ENCODE measurements at places on chromosomes 12 and 14. TPM values are rescaled to one million over a fixed set of nuclear protein-coding genes. Genes with fewer than 3 reads are reported as not detected.

DNA sequence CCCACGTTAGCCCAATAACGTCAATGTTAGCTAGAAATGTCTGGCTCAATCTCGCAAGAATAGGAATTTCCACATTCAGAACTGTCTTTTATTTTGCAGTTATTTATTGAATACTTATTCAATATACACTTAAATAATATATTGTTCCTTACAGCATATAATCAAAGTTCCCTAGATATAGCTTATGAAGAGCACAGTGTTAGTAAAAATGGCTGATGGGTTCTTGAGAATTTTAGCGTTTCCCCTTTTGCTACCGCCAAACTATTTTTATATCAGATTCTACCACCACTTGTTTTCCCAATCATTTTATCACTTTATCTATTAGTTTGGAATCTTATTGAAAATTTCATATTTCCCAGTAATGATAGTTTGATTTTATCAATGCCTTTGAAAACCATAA is 12.7 kb downstream of the EPS8 start:
- no peak for DNase-seq

- DNase-seq: no peak
These were observed 613 bp downstream of the ARHGEF40 start for GRCh38 chr14:21070610-21071224.

DNA sequence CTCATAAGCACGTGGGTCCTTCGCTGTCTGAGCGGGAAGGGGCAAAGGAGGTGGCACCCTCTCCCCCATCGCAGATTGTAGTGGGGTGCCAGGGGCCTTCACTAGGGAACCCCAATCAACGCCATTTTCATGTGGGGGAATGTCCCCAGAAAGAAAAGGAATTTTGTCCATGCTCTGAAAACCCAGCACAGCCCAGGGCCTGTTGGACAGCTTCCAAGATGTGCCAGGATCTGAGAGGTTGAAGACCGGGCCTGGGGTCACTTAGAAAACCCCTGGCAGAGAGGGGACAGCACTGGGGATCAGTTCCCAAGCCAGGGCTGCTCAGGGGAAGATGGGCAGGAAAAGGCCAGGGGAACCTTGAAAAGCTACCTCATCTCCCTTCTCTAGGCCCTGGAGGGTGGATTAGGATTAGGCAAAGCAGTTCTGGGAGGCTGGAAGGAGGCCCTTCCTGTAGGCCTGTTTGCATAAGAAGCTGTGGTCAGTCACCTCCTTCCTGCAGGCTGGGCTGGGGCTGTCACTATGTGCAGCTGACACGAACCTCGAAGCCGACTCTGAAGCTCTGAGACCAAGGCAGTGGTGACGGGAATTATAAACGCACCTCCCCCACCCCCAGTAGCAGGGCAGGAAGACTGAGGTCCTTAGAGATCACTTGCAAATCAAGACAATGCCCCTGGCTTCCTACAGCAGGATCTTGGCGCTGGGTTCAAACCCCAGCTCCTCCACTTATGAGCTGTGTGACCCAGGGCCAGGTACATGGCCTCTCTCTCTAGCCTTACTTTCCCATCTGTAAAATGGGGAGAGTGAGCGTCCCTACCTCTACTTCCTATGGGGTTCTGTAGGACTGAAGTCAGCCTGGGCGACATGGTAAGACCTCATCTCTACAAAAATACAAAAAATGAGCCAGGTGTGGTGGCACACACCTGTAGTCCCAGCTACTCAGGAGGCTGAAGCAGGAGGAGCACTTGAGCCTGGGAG is 29.0 kb downstream of the TESC start:
- no peak for DNase-seq

DNA sequence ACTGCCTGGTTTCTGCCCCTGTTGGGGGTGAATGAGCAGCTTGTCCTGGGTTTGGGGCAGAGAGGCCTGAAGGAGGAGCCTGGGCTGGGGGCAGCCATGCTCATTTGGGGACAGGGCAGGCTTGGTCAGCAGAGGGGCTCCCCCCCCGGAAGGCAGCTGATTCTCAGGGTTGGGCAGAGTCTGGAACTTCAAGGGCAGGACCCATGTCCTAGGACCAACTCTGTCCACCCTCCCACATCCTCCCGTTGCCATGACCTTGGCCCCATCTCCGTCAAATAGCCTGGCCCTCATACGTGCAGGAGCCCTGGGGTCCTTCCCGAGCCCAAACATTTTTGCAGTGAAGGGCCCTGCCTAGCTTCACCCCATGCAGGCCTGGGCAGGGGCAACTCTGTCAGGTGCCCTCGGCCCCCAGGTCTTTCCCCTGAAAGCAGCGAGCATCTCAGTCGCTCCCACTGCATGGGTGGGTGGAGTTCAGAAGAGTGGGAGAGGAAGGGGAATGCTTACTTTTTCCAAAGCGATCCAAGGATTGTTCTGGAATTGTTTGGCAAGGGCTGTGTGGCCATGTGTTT is 32.6 kb downstream of the TNFAIP2 start:
- DNase-seq: no peak

DNA sequence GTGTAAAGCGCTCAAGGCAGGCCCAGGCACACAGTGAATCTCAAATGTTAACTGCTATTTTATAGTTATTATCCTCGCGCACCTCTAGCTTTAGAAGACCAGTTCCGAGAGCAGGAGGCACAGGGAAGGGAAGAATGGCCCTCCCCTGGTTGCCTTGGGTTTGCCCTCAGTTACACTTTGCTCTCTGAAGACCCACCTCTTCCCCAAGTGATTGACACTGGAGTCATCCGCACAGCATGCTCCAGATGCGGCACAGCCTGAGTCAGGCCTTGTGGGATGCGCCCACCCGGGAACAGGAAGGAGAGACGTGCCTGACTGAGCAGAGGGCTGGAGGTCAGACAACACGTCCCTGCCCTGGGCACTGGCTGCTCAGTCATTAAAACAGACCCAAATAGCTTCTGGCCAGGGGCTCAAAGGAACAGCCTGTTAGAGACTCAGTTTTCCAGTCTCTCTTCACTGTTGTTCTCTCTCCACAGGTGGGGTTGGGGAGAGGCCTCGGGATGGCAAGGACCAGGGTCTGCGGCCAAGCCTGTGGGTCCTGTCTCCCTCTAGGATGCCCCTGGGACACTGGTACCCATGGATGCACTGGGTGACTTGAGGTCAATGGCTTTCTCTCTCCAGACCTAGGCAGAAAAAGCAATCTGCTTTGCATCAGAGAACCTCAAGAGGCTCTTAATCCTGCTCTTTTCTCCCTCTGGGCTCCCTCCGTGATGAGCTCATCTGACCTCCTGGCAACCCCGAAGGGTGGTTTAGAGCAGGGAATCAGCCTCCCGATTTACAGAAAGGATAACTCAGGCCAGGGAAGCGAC is 13.6 kb upstream of the MLXIP start:
- DNase-seq: no peak

Gene DLGAP5
- polyA plus RNA-seq: 9.1 TPM

Gene ATXN7L3B
- 16.0 TPM for polyA plus RNA-seq

Gene SLCO1C1
- not detected for polyA plus RNA-seq

Gene GPR65
- polyA plus RNA-seq: not detected

Gene GLIPR1
- 10.2 TPM for polyA plus RNA-seq

Data from keratinocyte (primary cell).